NCI-H2107 (cell line): ENCODE measurements at places on chromosomes 3 and 15.
A peak's percentile ranks its signal among the peaks of the same experiment; 100 is the strongest.

DNA sequence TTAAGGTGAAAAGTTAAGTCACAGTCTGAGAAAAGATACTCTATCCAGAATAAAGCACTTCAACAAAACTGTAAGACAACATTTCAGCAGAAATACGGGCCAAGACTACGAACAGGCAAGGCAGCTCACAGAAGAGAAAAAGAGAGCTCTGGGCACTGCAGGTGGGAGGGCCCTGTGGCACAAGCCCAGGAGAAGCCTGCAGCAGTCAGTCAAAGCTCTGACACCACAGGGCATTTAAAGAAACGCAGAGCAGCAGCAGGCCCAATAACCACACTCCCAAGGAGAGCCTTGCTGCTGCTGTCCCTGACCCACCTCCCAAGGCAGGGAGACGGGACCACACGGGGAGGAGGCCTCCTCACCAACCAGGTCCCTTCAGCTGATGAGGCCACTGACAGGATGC lies 19.2 kb downstream of the CHSY1 start:
- no peak for DNase-seq

DNA sequence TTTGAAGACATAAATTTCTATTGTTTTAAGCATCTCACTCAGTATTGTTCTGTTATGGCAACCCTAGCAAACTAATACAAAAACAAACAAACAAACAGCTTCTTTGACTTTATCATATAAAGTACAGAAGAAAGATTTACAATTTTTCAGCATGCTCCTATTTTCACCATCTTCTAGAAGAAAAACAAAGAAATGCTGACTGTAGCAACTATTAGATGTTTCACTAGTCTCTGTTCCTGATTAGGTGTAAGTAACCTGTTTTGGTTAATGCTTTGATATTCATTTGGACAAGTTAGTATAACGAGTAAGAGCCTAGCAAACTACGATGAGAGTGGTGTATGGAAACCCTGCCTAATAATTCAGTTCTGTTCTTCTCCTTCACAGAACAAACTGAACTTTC lies 478.5 kb downstream of the NAALADL2 start:
- DNase-seq = no peak

GRCh38 chr3:169085827-169086226 lies 577.7 kb downstream of the MECOM start:
- DNase-seq = no peak

DNA sequence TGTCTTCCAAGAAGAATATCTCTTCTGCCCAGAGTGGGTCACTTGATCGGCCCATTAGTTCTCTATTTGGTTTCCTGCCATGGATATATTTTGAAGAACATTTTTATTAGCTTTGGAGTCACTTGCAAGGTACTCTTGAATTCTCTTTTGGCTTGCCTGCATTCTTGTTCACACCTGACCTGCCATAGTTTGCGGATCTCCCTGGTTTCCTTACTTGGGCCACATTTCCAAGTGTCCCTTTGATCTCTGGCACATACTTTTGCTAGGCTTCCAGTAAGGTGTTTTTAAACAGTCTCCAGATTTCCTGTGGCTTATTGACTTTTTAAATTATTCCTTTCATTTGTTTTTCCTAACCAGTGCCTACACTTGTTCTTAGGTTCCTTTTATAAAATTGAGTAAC lies 488.5 kb upstream of the MDFIC2 start:
- DNase-seq = no peak

- no peak for DNase-seq
Observed at GRCh38 chr3:15297608-15298350, 34.6 kb downstream of the SH3BP5 start.

DNA sequence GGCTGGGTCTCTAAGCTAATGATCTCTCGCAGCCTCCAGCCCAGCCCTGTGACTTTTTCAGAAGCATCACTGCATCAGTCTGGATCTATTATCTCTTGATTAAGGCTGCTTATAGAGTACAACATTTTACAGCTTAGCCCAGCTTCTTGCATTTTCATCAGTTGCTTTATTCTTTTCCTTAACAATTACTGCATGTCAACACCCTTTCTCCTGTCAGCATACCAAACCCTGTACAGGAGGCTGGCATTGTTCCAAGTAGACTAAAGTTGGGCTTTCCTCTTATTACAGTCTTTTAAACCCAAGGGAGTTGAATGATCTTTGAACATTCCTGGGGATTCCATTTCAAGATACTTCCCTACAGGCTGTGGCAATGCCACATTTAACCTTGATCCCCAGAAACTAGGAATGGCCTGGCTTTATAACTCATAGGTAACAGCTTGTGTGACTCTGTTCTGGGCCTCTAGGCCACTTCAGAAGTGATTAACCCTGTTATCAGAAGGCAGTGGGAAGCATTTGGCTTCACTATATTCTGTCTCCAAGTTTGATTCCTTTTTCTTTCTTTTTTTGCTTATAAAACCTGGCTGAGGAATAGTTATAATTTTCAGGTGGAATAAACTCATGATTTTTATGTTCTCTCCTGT lies 182.9 kb downstream of the KCNMB2 start:
- DNase-seq = no peak

GRCh38 chr3:61236556-61236955 lies 14.7 kb downstream of the FHIT start:
- no peak for DNase-seq

- DNase-seq = no peak
Observed at GRCh38 chr3:37694284-37694675, 167.4 kb upstream of the CTDSPL start.

DNA sequence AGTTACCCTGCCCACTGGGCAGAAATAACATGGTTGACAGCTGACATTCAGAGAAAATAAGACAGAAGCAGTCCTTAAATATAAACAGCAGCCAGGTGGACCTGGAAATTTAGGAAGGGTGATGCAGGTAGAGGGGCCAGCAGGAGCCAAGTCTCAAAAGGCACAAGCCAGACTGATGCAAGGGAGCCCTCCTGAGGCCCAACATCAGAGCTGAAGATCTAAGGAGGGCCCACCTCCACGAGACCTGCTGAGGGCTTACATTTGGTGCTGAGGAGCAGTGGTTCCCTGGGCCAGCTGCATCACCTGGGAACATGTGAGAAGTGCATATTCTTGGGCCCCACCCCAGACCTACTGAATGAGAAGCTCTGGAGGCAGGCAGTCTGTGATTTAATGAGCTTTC lies 105.5 kb upstream of the TRIM42 start:
- DNase-seq = no peak

- no peak for DNase-seq
Observed at GRCh38 chr3:189883113-189883753, 237.5 kb downstream of the P3H2 start.

GRCh38 chr15:78456426-78456825 lies 18.4 kb downstream of the IREB2 start:
- DNase-seq = no peak

- no peak for DNase-seq
Observed at GRCh38 chr3:44016818-44017217, 224.9 kb upstream of the TOPAZ1 start.

- no peak for DNase-seq
Observed at GRCh38 chr3:159660326-159660725, 328.3 kb upstream of the IL12A start.

GRCh38 chr3:43879166-43879565 lies 188.4 kb downstream of the ABHD5 start:
- DNase-seq = no peak

- DNase-seq = no peak
Observed at GRCh38 chr3:81554388-81554787, 207.1 kb downstream of the GBE1 start.

DNA sequence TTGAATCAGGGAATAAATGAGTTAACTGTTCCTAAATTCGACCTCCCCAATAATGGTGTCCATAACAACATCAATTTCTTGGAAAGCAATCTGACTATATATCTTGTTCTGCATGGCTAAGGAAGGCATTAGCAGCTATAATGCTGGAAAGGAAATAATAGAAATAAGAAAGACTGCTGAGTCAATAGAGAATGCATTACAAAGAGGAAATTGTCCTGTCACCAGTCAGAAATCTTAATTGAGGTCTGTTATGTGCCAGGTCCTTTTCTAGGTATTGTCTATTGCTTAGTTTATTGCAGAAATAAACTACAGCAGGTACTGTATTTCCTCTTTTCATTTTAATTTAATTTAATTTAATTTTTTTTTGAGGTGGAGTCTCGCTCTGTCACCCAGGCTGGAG lies 5.9 kb upstream of the PPP1R2 start:
- no peak for DNase-seq

GRCh38 chr3:119357190-119357589 lies 63.0 kb downstream of the ARHGAP31 start:
- DNase-seq = no peak

DNA sequence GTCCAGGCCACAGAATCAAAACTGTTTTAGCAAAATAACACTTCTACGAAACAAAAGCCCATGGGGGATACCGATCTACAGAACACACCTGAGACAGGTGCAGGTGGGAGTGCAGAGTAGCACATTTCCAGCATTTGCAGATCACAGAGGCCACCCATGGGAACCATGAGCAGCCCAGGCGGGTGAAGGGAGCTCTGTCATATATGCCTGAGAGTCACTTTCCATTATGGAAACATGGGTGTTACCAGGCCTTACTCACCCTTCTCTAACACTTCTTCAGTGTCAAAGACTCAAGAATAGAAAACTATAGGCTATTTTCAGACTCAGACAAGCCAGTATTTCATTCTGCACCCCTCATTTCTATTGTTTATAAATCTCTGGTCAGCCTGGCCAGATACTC lies 3.5 kb downstream of the PLA1A start:
- no peak for DNase-seq

DNA sequence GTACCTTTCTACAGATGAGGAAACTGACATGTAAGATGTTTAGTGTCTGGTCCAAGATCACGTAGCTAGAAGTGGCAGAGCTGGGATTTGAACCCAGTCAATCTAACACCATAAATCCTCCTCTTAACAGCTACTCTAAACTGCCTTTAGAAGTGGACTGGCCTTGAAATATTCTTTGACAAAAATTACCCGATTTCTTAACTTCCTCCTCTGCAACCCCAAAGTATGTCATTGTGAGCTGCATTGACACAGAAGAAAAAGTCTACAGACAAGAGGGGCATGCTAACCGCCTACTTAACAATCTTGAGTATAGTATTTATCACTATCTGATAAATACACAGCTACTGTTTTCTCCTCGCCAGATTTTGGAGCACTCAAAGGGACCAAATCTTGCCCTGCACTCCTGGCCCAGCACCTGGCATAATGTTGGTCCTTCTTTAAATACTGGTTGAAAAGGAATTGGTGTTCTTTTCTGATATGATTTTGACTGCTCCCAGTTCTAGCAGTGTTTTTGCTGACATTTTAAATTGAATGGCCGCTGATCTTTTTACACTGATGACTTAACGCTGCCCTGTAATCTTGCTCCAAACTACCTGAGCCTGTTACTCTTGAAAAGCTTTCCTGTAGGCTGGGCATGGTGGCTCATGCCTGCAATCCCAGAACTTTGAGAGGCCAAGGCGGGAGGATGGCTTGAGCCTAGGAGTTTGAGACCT lies 36.9 kb downstream of the ITPR1 start:
- DNase-seq = no peak

DNA sequence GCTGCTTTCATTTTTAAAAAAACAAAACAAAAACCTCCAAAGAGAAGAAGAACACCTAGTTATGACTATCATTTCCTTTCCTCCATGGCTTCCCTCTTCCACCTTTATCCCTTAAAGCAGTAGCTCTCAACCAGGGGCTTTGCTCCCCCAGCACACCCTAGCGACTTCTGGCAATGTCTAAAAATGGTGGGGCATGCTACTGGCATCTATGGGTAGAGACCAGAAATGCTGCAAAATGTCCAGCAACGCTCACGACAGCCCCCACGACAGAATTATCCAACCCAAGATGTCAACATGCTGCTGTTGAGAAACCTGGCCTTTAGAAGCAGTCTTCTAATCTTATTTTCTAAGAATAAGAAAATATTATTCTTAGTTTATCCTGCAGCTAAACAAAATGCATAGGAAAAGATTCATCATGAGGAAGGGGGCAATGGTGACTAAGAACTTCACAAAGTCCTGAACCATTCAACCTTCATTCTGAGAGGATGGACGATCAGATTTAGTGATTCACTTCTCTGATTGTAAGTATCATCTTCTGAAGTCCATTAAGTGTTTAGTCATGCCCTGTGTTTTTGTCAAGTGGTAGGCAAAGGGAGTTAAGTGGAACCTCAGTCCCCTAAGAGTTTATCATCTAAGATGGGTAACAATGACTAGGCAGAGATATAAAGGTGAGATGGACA lies 81.7 kb downstream of the CCNL1 start:
- no peak for DNase-seq

- no peak for DNase-seq
Observed at GRCh38 chr3:98763819-98764418, 779 bp downstream of the ST3GAL6 start.

- no peak for DNase-seq
Observed at GRCh38 chr15:79844221-79844620, 52.6 kb downstream of the MTHFS start.

GRCh38 chr3:98972155-98972554 lies 70.7 kb upstream of the DCBLD2 start:
- no peak for DNase-seq

GRCh38 chr3:25438791-25439555 lies 10.9 kb downstream of the RARB start:
- DNase-seq = no peak

DNA sequence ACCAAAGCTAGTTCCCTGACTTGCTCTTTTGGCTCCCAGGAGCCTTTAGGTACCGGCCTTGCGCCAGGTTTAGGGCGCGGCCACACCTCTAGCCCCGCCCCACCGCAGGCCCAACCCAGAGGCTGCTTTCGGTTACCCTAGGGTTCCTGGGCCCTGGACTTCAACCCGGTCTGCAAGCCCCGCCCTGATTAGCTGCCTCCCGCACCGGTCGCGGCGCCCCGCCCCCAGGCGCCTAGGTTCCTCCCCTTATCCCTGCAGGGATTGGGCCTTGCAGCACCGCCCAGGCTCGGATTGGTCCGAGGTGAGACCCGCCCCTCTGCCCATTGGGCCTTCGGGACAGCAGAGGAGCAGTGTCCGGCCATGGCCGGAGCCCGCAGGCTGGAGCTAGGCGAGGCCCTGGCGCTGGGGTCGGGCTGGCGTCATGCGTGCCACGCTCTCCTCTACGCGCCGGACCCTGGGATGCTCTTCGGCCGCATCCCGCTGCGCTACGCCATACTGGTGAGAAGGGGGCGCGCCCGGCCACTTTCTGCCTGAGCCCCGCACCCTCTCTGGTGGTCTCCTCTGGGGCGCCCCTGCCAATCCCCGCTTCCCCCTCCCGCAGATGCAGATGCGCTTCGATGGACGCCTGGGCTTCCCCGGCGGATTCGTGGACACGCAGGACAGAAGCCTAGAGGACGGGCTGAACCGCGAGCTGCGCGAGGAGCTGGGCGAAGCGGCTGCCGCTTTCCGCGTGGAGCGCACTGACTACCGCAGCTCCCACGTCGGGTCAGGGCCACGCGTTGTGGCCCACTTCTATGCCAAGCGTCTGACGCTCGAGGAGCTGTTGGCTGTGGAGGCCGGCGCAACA lies at the start of gene NUDT16:
Gene NUDT16 (plus strand): TSS at position 330 of the 847 bp plus-strand sequence. CDS start 31 bp downstream, at position 361.
- peak; percentile 97 for DNase-seq
